Ovary (tissue), 10 donors: ENCODE measurements at places on chromosomes 1 and 21. TPM values are rescaled to one million over a fixed set of nuclear protein-coding genes. Genes with fewer than 3 reads are reported as not detected.

Gene AGMAT
- total RNA-seq = 0.31 TPM

Gene GALE
- 16.8 TPM for total RNA-seq

Gene C1orf105
- total RNA-seq = not detected

Gene MGST3
- 153 TPM for total RNA-seq

Gene CELSR2
- 6.6 TPM for total RNA-seq

Gene PPIE
- total RNA-seq = 66.2 TPM

Gene LMX1A
- total RNA-seq = not detected

- DNase-seq = no peak
Observed at GRCh38 chr1:206882555-206882954, 14.7 kb upstream of the IL24 start.

DNA sequence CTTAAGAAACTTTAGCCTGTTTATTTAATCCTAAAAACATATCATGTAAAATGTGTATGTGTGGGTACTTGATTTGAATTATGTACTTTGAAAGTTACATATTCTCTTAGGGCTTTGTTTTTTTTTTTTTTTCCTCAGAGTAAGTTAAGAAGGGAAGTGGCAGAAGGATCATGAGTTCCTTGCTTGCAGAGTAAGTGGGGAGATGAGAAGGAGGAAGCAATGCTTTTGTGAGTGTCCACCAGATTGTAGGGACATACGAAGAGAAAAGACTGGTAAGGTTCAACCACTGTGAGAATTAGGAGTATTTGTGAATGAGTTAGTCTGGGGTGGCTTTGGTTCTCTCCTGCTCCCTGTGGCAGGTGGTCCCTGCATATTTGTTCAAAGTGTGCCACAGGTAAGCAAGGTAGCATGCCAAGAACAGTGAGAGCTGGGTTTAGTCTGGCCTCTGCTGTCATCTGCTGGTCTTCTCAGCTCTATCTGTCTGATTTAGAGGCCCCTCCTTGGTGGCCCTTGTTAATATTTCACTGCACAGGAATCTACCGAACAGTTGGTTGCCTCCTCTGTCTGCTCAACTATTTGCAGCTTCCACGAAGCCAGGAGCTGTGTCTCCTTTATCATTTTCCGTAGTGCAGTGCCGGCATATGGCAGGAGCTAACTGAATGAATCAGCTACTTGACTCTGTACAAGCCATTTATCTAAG lies 9.5 kb downstream of the DNM3 start:
- DNase-seq = no peak

- DNase-seq = no peak
Observed at GRCh38 chr1:201847150-201847549, 18.2 kb downstream of the IPO9 start.

- DNase-seq = no peak
Observed at GRCh38 chr21:32425628-32426027, 13.1 kb downstream of the EVA1C start.

GRCh38 chr1:47405697-47406096 lies 10.4 kb upstream of the FOXE3 start:
- no peak for DNase-seq

GRCh38 chr1:162397039-162397448 lies 14.9 kb downstream of the SH2D1B start:
- DNase-seq = no peak

DNA sequence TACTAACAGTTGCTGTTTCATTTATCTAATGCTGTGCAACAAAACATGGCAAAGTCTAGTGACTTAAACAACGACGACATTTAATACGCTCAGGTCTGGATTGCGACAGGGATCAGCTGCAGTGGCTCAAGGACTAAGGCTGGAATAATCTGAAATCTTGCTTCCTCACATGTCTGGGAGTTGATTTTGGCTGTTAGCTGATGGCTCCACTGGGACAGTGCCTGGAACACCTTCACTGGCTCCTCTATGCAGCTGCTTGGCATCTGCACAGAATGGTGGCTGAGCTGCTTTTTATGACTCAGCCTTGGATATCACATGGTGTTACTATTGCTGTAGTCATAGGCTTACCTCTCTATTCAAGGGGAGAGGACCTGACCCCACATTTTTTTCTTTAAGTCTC lies 24.0 kb upstream of the BTG3 start:
- DNase-seq = no peak

DNA sequence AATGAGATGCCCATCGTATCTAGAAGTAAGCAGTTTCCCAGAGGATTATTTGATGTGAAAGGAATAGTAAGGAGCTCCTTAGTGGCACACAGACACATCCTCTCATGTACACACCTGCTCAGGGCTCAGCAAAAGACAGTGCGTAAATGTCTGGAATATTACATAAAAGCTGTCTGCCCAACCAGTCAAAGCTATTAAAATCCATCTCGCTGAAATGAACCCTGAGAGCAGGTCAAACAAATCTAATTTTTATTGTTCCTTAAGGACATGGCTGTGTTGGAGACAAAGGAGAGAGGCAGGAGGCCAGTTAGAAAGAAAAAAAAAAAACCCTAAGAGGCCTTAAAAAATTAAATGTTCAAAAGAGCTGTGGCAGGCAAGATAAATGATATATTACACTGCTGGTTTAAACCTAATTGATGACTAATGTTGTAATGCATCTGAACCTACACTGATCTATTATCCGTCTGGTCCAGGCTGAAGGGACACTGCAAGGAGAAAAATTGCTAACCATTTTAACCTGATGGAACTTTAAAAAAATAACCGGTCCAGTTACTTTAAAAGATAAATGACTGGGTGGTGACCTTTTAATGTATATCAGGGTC lies 58.5 kb upstream of the FGGY start:
- no peak for DNase-seq

DNA sequence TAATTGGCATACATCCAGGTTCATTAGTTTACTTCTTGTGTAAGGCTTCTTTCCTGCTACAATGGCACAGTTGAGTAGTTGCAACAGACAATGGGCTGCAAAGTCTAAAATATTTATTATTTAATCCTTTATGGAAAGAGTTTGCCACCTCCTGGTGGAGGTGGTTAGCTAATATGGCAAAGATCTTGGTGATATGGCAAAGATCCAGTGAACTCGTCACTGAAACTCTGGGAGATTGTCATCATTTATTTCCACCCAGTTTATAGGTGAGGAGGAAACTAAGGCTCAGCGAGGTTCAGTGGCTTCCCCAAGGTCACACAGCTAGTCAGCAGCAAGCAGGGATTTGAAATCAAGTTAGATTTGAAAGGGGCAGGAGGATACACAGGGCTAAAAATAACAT lies 16.1 kb upstream of the IFFO2 start:
- DNase-seq = no peak

DNA sequence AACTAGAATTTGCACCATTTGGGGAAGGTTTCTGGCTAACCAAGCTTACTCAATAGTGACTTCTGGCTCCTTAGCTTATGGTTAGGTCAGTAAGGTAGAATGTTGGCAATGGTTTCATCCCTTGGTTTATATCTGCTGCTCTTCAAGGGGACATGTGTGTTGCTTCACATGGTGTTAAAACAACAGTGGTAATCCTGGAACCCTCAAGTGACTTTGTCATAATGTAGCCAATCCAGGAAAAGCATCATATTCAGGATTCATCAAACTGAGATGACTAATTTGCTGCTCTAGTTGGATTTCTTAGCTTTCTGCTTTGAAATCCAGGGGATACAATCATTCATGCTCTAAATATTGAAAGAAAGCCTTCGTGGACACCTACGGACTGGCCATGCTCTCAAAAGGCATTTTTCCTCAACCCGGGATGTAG lies 108.7 kb downstream of the RGL1 start:
- DNase-seq = no peak

DNA sequence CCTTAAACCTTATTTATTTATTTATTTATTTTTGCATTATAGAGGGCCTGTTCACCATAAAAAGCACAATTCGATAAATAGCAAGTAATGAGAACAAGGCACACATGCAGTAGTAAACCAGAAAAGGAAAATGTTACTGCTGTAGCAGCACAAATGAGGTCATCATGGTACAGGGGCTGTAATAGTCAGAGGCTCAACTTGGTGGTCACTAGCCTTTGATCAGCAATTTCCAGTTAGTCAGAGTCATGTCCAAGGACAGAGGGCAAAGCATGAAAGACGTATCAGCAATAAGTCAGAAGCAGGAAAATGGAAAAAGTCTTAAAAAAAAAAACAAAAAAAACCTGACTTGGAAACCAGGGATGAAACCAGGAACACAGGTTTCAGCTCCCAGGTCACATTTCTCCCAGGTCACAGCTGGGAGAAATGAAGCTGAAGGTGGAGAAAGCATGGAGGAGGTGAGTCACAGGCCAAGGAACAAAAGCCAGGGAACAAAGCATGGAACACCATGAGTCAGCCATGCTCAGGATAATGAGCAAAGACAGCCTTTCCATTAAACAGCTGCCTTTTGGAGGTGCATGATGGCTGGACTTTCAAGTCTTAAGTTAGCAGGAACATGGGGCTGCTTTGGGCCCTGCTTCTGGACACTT lies 556.3 kb downstream of the LTN1 start:
- DNase-seq = no peak

- DNase-seq = no peak
Observed at GRCh38 chr1:77545970-77546369, 136.5 kb downstream of the ZZZ3 start.

- DNase-seq = no peak
Observed at GRCh38 chr1:78483903-78484302, 6.9 kb upstream of the PTGFR start.

GRCh38 chr1:17611991-17612390 lies 72.5 kb downstream of the ARHGEF10L start:
- DNase-seq = no peak

DNA sequence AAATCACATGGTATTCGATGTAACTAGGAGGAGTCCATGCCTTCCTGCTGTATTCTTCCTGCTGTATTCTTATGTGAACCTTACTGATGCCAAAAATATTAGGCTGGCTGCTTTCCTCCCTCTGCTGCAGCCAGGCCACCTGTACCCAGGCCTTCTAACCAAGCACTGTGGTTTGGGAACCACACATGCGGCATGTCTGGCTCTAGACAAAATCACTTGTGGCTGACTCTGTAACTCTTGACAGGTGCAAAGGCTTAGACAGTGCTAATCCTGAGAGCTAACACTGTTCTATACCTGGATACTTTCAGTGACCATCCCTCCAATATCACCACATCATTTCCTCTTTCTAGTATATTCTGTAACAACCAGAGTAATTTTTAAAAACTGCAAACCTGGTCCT lies 67.7 kb downstream of the PCP4 start:
- no peak for DNase-seq

- DNase-seq = peak; percentile 72
Observed at GRCh38 chr1:20028125-20028524, 41.9 kb upstream of the PLA2G5 start.
